NCI-H1436 (cell line): ENCODE measurements at places on chromosomes 7 and 10.

- peak; percentile 53 for DNase-seq
Measured at GRCh38 chr10:3852147-3852904, 67.3 kb upstream of the KLF6 start.

- no peak for DNase-seq
Measured at GRCh38 chr7:81460250-81461045, 309.4 kb downstream of the HGF start.

- no peak for DNase-seq
Measured at GRCh38 chr10:119421891-119422681, 120.4 kb downstream of the RGS10 start.

- DNase-seq: no peak
Measured at GRCh38 chr7:125406111-125406510, 476.5 kb upstream of the POT1 start.

GRCh38 chr7:68238204-68238805 is 1241.7 kb downstream of the TYW1 start:
- no peak for DNase-seq

GRCh38 chr7:50446542-50446960 is 3.6 kb downstream of the FIGNL1 start:
- no peak for DNase-seq

DNA sequence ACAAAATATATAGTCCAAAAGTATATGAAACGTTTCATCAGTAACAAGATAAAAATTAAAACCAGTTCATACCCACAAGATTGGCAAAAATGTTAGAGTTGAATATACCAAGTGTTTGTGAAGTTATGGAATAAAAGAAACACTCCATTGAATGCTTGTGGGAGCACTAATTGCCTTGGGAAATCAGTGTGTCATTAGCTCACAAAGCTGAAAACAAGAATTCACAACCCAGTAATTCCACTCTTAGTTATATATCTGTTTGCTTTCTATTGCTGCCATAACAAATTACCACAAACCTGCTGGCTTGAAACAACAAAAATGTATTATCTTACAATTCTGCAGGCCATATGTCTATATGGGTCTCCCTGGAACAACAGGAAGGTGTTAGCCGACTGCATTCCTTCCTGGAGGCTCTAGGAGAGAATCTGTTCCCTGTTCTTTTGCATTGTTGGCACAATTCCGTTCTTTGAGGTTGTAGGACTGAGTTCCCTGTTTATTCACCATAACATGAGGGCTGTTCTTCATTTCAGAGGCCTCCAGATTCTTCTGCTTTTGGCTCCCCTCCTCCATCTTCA is 45.7 kb downstream of the SEM1 start:
- no peak for DNase-seq

DNA sequence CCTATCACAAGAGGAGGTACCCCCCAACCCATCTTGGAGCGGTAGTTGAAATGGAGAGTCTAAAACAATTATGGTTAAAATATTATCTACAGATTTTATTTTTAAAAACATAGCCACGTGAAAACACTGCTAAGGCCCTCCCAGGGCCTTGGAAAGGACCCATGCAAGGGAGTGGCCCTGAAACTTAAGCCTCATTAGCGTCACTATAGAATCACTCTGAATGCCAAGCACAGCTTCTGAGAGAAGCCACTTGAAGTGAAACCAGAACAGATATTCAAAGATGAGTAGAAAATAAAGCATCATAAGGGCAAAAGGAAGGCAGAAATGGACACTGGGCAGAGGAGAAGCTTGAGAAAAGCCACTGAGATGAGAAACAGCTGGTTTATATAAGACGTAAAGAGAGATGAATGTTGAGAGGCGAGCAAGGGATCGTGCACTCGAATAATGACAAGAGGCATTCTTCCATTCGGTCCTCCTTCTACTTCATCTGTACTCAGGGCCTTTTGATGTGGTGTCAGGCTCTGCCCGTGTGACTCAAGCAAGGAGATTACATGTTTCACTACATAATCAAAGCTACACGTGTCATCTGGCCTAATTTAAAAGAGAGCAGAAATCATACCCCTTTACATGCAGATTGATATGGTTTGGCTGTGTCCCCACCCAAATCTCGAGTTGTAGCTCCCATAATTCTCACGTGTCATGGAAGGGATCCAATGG is 33.4 kb upstream of the SLC39A12 start:
- no peak for DNase-seq

GRCh38 chr7:97865104-97865503 is 7.1 kb downstream of the ASNS start:
- DNase-seq: no peak

DNA sequence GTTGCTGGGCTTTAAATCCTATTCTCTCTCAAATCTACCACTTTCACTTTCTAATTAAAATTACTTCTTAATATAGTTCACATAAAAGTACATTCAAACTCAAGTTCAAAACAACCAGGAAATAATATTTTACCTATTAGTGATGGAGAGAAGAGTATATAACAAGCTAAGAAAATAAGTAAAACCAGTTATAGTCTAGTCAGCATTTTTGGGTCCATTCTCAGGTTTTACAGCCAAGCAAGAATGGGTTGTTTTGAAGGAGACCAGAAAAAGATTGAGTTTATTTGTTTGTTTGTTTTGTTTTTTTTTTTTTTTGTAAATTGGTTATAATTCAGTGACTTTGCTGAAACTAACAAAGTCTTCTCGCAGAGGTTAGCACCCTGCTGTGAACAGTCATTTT is 106.3 kb upstream of the PTPRZ1 start:
- no peak for DNase-seq

DNA sequence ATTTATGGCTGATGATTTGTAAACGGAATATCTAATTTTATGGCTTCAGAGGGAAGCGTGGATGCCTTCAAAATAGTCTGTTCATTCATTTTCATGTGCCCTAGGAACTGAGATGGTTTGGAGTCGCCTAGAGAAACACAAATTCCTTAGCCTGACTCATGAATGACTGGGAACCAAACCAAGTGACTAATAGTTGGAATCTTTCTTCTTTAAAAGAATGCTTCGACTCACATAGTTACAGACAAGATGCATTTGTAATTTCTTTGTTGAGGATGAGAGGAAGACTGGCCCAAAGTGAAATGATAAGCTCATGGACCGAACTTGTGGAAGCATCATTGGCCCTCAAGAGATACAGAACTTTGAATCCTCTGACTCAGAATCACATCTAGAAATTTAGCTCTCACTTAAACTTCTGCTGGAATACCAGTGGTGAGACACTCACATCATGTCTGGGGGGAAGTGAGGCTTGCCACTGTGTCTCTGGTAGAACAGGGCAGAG is 1107.2 kb downstream of the NRG3 start:
- DNase-seq: no peak

DNA sequence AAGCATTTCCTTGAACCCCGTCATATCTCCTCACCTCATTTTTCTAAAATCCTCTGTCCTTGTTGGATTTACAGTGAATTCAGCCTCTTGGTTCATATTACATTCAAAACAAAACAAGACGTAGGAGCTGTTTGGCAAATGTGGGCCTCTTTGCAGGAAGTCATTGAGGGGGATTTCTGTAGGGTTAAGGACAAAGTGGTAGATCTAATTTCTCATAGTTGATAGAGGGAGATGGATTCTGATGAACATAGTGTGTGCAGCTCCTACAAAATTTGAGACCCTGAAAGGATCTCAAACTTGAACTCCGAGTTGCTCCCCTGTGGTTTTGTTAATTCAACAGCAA is 682 bp downstream of the TBXAS1 start:
- no peak for DNase-seq

- no peak for DNase-seq
Measured at GRCh38 chr7:3648276-3648675, 347.2 kb downstream of the SDK1 start.

- DNase-seq: no peak
Measured at GRCh38 chr10:88136712-88137111, 273.3 kb downstream of the PTEN start.

- no peak for DNase-seq
Measured at GRCh38 chr7:24595671-24596418, 22.6 kb downstream of the PALS2 start.

GRCh38 chr7:34487391-34488115 is 170.5 kb upstream of the NPSR1 start:
- DNase-seq: peak; percentile 27

DNA sequence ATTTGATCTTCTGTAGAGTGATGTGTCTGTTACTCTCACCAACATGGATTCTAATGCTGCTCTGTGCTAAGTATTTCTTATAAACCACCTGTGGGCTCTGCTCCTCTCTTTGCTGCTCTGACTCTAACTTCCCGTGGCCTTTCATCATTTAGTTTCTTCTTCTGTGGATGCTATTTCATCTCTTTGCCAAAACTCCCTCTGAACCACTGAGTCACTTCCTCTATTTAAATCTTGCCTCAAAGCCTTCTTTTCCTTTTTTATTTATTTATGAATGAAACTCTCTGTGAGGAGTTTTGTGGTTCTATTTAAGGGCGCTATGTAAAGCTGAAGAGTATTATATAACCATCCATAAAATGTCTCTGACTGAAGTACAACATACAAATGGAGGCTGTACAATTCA is 538.5 kb downstream of the SUGCT start:
- DNase-seq: no peak

DNA sequence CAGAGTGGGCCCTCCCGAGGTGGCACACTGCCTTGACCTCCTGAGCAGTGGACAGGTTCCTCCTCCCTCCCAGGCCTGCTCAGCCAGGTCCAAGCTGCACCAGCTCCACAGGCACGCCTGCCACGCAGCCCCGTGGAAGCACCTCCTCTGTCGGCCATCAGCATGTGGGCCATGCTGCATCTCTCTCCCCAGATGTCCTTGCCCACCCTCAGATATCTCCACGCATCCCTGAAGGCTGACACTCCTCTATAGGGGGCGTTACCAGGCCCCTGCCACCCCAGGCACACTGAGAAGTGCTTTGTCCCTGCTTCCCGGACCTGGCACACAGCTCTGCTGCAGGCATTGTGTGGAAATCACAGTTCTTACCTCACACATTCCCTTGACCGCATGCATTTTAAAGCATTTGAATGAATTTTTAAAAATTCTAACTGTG is 598.5 kb downstream of the SDK1 start:
- DNase-seq: no peak

GRCh38 chr10:14652067-14652466 is 122.6 kb downstream of the FAM107B start:
- DNase-seq: no peak

DNA sequence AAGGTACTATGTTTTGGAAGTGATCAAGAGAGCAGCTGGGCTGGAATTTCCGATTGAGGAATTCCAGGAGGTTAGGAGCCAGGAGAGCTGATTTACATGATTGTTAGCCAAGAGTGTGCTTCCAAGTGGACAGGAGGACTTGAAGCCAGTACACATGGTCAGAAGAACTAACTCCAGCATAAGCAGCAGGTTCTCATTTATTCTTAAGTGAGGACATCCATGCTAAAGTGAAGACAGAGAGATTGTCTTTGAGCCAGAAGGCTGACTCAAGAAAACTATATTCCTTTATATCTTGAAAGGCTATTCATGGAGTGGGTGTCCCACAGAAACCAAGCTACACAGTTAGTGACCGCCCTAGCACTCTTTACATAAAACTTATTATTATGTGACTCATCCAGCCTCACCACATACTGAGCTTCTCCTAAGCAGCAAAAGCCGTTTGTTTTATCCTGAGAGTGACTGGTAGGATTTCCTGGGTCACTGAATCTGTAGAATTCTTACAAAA is 56.7 kb upstream of the SEMA3A start:
- no peak for DNase-seq

DNA sequence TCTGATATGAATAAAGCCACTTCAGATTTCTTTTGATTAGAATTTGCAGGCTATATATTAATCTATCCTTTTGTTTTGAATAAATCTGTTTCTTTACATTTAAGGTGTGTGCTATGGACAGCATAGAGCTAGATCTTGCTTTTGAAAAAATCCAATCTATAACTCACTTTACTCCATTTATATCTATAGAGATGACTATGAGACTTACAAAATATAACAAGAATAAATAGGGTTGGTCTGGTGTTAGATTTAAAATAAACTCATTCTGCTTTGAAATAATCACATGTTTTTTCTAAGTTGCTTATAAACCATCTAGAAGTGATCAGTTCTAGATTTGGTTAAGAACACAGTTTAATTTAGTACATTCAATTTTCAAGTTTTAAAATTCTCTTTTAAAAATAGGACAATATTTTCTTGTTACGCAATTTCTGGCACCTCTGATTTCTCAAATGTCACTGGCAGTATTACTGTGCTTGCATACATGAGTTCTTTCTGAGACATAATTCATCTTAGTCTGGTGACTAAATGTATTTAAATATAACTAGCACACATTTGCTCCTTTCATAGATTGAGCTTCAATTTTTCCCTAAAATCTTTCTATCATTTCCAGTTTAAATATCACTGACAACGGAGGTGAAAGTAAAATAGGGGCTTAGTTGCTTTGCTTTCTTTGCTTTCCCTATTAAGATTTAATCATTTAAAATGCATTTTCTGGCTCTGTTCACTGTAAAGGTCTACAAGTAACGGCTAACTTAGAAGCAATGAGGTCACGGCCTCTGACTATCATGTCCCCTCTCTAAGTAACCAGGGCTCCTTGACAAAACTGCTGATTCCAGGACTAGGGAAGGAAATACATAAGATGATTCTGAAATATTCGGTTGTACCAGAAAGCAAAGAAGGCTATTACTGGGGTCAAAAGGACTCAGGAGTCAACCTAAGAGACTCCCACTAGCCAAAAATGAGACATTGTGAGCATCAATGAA is 89.3 kb downstream of the ICA1 start:
- DNase-seq: no peak
